ENCODE measurements at places on chromosomes 13 and 19.
A peak's percentile ranks its signal among the peaks of the same experiment; 100 is the strongest.

DNA sequence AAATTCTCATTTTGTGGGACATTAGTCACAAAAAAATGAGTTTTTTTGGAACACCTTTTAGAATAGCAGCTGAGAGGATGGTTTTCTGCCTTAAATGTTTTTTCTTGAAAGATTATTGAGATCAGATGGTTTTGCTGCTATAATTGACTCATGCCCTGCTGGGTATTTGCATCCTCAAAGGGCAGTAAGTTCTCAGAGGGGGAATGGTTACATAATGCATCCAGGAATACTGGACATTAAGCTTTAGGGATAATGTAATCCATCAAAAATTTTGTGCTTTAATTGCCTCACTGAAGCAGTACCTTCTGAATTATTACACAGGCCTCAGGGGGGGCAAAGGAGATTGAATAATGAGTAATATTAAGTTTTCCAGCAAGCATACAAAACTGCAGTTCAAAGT lies 866.3 kb upstream of the SPRY2 start:
- H3K27ac ChIP-seq = no peak overlapping the region
- H3K27me3 ChIP-seq = no peaks in the 10 kb centered on the region
- no peak for DNase-seq
- H3K4me1 ChIP-seq = no peaks in the 10 kb centered on the region

- H3K36me3 ChIP-seq = no peaks in the 10 kb centered on the region
- no peaks in the 10 kb centered on the region for H3K27me3 ChIP-seq
- no peaks in the 10 kb centered on the region for H3K4me1 ChIP-seq
- no peak overlapping the region for H3K27ac ChIP-seq
- no peak overlapping the region for H3K4me3 ChIP-seq
- DNase-seq = no peak
These were observed 1646.9 kb upstream of the SPRY2 start for GRCh38 chr13:81987677-81988357.

DNA sequence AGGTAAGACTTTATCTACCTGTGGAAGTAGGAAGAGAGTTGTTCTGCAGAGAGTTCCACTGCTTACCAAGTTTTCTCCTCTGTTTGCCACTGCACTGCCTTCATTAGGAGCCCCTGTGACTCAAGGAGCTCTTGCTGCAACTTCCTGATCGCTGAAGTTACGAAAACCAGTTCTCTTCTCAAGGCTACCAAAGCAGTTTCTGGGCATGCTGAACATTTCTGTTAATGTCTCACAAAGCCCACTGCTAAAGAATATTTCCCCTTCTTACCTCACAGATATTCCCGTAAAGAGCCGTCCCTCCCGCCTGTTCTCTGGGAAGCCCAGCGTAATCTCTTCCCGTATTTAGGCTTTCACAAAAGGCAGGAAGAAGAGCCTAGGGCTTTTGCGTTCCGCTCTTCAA lies 82.6 kb upstream of the OXGR1 start:
- peak overlapping the region; percentile 40 for H3K4me3 ChIP-seq
- H3K27ac ChIP-seq = peak overlapping the region; percentile 28
- no peaks in the 10 kb centered on the region for H3K36me3 ChIP-seq
- no peaks in the 10 kb centered on the region for H3K4me1 ChIP-seq

DNA sequence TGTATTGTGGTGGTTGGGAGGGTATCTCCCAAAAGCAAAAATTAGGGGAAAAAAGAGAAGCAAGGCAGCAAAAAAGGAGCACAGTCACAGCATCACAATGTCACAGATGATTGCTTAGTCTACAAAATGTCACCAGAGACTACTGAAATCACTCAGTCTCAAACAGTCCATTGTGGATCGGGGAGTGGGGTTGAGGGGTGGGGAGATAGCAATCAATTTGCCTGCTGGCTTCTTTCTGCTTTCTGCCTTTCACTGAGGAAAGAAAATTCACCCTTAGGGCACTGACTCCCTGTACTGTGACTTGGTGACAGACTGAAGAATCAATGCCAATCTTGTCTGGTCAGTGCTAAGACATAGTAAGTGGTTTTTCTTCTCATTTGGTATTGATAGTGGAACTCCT lies 2127.1 kb upstream of the PCDH20 start:
- H3K4me1 ChIP-seq = no peaks in the 10 kb centered on the region
- no peak for DNase-seq
- no peak overlapping the region for H3K27ac ChIP-seq
- H3K36me3 ChIP-seq = no peaks in the 10 kb centered on the region
- H3K27me3 ChIP-seq = no peaks in the 10 kb centered on the region
- H3K4me3 ChIP-seq = no peak overlapping the region

Data from left ventricle myocardium inferior (tissue), 1 donor.